CD4-positive, CD25-positive, alpha-beta regulatory T cell (primary cell): ENCODE measurements at places on chromosomes 11 and 22. TPM values are rescaled to one million over a fixed set of nuclear protein-coding genes. Genes with fewer than 3 reads are reported as not detected.

The MS4A12 gene
- not detected for total RNA-seq

The AQP11 gene
- not detected for total RNA-seq

The OR52E4 gene
- total RNA-seq, result not detected

The HPS4 gene
- 44.6 TPM for total RNA-seq

The KLHL35 gene
- 0.47 TPM for total RNA-seq

The CTNND1 gene
- 19.4 TPM for total RNA-seq
